Endothelial cell (in vitro differentiated cells): ENCODE measurements at places on chromosomes 3 and 15.

- DNase-seq: no peak
These were observed 633.6 kb upstream of the UBE2E2 start for GRCh38 chr3:22569570-22569969.

- DNase-seq: no peak
These were observed 125.6 kb upstream of the TBL1XR1 start for GRCh38 chr3:177322881-177323280.

- DNase-seq: no peak
These were observed 23.2 kb downstream of the FRG2C start for GRCh38 chr3:75687323-75687722.

- DNase-seq: no peak
These were observed 533.5 kb upstream of the TBL1XR1 start for GRCh38 chr3:177730814-177731213.

GRCh38 chr3:197241173-197241572 lies 57.2 kb downstream of the DLG1 start:
- no peak for DNase-seq

DNA sequence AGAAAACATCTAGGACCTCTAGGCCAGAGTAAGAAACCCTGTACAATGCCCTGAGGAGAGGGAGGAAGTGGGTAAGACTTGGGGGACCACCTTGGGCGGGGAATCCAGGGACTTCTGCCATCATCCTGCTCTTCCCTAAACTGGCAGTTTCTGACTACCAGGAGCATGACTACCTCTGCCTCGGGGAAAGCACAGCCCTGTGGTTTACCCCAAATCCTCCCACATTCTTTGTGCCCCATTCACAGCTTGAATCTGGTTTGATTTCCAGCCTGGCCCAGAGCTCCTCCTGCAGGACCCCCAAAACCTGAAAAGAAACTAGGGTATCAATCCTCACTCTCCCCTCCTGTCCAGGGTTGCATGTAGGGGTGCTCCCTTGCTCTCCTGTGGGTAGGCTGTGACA lies 4.7 kb downstream of the C3orf18 start:
- no peak for DNase-seq

GRCh38 chr3:172461530-172462138 lies 13.4 kb upstream of the GHSR start:
- no peak for DNase-seq

GRCh38 chr3:126983276-126983652 lies 349 bp downstream of the PLXNA1 start:
- no peak for DNase-seq

DNA sequence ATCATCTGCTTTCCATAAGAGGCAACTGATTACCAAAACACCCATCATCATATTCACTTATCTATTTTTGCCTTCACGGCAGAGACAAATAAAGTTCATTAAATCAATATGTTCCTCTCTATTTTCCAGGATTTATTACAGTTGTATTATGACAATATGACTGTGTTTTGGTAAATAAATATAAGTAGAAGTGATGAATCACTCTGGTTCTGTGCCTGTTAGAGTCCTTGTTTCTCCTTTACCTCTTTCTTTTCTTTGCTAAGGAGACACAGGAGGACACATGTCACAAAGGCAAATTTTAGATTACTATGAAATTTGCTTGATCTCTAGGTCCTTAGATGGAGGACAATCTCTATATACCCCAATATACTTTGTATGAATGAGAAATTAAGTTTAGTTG lies 152.6 kb upstream of the PLSCR5 start:
- no peak for DNase-seq

- DNase-seq: no peak
These were observed 47.4 kb downstream of the GPR171 start for GRCh38 chr3:151155409-151156128.

DNA sequence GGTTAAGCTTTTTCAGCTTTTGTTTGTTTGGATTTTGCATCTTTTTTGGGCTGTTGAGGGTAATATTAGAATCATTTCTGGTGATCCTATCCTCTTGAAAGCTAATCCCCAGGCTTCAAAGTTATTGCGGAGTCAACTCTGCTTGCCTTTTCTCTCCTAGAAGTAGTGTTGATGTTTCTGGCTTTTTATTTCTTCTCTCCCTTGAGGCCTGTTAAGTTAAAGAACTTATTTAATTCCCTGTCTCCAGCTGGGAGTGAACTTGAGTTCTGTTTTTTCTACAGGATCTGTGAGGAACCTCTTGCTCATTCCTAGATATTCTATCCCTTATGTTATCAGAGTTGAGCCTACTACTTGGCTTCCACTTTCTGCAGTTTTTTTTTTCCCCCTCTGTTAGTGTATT lies 34.1 kb upstream of the CACNA1D start:
- DNase-seq: no peak

GRCh38 chr3:109563149-109563548 lies 225.8 kb upstream of the DPPA4 start:
- DNase-seq: no peak

GRCh38 chr3:4741404-4742307 lies 237.6 kb upstream of the BHLHE40 start:
- no peak for DNase-seq

DNA sequence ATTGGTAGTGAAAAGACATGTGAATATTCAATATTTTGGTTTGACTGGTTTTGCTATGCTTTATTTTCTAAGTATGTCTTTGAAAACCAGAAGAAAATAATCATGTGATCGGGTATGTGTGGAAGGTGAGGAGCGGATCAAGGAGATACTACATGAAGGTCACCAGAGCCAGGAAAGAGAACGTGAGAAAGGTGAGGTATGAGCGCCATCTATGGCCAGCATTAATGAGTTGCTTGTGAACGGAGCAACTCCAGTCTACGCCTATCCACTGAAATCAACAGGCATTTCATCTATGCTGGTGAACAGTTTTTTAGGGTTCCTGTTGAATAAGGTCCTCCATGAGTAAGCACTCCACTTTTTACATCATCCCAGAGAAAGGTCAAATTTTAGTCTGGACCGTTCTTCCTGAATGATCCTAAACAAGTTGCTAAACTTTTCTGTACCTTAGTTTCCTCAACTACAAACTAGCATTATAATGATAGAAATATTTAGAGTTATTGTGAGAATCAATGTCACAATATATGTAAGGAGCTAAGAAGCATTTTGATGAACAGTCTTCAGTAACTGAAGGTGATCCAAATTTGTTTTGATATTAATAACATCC lies 1435.2 kb upstream of the CADM2 start:
- DNase-seq: peak; percentile 66

DNA sequence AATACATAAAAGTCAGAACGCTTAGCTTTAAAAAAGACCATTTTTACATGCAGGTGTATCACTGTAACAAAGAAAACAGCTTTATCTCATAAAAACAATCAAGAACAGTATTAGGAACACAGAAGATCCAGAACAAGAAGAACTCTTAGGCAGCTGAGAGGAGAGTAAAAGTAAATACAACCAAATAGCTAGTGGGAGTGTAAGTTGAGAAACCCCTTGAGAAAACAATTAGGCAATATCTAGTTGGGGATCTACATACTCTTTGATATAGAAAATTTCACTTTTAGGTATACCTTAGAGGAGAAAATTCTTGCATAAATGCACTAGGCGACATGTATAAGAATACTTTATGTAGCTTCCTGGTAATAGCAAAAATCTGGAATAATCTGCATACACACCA lies 7.5 kb downstream of the TMF1 start:
- DNase-seq: no peak

DNA sequence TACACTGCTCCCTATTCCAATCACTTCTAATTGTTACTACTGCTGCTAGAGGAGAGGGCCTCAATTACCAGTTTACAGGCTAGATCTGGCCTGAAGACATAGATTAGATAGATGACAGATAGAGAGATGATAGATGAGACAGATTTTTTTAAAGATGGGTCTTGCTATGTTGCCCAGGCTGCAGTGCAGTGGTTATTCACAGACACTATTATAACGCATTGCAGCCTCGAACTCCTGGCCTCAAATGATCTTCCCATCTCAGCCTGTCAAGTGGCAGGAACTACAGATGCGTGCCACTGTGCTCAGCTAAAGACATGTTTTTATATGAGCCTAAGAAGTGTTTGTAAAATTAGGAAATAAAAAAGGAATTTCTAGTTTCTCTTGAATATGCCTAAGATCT lies 6.2 kb downstream of the SLC33A1 start:
- no peak for DNase-seq

DNA sequence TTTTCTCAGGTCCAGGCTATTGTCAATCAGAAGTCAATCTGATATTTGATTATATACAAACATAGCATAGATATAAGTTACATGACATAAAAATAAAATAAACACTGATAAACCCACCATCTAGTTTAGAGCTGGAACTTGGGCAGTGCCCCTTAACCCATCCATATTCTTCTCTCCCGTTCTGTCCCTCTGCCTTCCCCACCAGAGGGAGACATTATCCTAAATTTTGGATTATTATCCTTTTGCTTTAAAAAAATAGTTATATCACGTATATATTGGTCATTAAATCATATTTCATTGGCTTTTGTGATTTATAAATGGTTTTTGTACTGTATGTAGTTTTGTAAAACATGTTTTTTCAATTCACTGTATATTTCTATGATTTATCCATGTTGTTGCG lies 107.9 kb downstream of the GMPS start:
- no peak for DNase-seq

- no peak for DNase-seq
These were observed 382.4 kb downstream of the IL5RA start for GRCh38 chr3:2727610-2728318.
